ENCODE measurements at places on chromosomes 11 and 22.

GRCh38 chr11:1087279-1087960, 12.7 kb downstream of the MUC2 start:
- no peak for DNase-seq

GRCh38 chr11:133816146-133816870, 29.0 kb downstream of the SPATA19 start:
- DNase-seq: no peak

- DNase-seq: no peak
Measured at GRCh38 chr22:44371741-44372525, 59.2 kb upstream of the SHISAL1 start.

DNA sequence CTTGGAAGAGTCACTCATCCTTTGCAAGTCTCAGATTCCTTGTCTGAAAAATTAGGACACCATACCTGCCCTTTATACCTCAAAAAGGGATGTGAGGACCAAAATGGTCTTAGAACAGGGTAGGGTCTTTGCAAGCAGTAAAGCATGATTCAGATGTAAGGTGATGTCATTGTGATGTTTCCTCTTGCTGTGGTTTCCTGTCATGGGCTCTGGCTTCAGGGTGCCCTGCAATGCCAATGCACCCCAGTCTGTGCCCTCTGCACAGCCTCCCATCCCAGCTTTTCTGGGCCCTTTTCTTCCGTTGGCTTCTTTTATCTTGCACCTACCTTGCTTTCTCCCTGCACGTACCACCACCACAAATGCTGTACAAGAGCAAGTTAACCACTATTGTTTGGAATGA, 87.8 kb upstream of the NNMT start:
- no peak for DNase-seq

- DNase-seq: no peak
Measured at GRCh38 chr11:64758330-64759079, 1.3 kb downstream of the PYGM start.

GRCh38 chr11:69277074-69277809, 16.7 kb upstream of the MYEOV start:
- DNase-seq: no peak
